ENCODE measurements at places on chromosomes 6 and 20.
A peak's percentile ranks its signal among the peaks of the same experiment; 100 is the strongest.

GRCh38 chr6:42375007-42375635 is 76.6 kb downstream of the TRERF1 start:
- no peak for DNase-seq

GRCh38 chr20:58179083-58179431 is 49.4 kb downstream of the ANKRD60 start:
- DNase-seq: no peak

- DNase-seq: no peak
These were observed 166.7 kb upstream of the ADGRB3 start for GRCh38 chr6:68468244-68468884.

- DNase-seq: no peak
These were observed 1.6 kb downstream of the FBXO5 start for GRCh38 chr6:152981219-152981618.

- DNase-seq: no peak
These were observed 24.4 kb upstream of the SLC17A3 start for GRCh38 chr6:25898289-25898977.

DNA sequence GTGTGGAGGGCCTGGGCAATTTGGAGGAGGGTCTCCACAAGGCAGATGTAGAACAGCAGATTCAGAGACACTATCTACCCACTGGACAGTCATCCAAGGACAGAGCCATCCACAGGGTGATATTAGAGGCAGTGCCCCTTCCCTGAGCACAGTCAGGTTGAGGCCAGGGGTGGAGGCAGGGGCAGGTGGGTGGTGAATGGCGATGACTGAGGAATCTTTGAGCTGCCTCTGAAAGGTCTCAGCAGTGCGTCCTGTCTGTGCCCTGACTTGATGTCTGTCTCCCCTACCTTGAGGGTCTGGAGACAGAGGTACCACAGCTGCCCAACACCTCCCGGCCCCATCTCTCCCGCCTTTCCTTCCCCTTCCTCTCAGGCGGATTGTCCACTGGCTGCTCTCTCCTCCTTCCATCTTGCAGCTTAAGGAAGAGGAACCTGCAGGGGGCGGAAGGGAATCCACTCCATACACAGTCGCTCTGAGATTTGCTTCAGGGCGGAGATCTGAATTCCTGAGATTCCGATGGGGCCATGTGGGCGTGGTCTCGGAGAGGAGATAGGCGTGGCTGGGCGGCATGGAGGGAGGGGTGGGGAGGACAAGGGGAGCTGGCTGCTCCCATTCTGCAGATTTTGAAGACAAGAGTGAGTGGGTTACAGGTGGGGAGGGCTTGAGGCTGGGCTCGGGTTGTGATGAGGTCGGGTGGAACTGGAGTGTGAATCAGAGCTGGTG is 1.7 kb downstream of the MUCL3 start:
- DNase-seq: no peak

DNA sequence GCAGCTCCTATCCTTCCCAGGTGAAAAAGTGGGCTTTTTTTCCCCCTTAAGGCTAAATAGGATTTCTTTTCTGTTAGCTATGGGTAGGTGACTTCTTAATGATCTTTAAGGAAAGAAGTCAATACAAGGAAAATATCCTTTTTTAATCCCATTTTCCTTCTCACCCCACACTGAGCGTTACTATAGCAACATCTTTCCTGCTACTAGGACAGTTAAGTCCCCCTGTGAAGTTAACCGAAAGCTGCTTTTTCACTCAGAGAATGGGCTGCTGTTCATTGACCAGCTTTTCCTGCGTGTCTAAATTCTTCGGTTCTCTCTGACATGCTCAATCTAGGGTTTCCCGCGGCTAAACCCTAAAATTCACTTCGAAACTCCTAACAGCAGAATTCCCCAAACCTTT is 173.1 kb upstream of the AGPAT4 start:
- DNase-seq: no peak

DNA sequence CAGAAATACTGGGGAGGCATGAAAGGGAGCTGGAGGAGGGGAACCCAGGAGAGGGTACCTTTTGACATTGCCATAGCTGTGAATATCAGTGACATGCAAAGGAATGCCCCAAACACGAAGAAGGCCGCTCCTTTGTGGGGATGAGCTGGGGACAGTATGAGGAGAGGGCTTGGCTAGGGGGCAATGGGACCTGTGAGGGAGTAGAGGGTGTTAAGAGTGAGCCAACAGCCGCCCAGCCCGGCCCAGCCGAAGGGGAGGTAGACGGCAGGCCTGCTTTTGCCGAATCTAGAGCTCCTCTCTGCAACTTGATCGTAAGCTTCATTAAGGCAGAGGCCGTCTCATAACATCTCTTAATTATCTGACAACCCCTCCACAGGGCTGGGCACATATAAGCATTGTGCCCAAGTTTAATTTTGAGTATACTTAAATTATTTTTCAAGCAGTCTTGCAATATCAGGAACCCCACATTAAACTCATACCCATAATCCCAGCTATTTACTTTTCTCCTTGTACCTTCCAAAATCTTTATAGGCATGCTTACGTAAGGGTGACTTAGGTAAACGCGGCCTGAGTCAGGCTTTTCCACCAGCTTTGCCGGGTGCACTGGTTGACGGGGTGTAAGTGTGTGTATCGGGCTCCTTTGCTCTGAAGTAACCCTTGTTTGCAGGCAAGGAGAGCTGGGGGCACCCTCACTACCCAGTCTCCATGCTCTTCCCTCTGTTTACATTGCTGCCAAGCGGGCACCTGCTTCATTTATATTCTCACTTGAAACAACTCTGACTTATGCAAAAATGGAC is 24.9 kb upstream of the VEGFA start:
- no peak for DNase-seq

- DNase-seq: no peak
These were observed 168.3 kb upstream of the THEMIS start for GRCh38 chr6:128069188-128069587.

- no peak for DNase-seq
These were observed 152.0 kb downstream of the UTRN start for GRCh38 chr6:144437105-144437504.

DNA sequence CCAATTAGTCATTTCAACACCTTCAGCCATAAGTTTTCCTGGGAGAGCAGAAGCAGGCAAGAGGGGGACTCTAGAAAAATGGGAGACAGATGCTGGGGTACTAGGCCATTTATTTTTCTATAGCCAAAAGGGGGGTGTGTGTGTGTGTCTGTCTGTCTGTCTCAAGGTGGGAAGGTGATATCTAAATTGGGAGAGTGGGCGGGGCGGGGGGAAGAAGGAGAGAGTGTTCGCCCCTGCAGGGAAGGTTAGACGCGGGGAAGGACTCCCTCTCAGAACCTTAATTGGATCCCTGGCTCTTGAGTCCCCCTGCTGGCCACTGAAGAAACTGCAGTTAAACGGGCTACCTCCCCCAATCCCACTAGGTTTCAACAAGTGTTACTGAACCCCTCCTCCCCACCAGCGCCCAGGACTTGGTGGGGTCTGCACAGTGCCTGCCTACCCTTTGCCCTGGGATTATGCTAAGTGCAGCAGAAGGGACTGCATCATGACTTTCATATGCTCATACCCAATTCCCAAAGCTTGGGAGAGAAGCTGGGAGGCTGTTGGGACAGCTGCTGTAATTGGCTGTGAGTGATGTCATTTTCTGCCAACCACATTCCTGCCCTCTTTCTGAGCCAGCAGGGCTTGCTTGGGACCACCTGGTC is 45.8 kb downstream of the FOXP4 start:
- peak; percentile 63 for DNase-seq

DNA sequence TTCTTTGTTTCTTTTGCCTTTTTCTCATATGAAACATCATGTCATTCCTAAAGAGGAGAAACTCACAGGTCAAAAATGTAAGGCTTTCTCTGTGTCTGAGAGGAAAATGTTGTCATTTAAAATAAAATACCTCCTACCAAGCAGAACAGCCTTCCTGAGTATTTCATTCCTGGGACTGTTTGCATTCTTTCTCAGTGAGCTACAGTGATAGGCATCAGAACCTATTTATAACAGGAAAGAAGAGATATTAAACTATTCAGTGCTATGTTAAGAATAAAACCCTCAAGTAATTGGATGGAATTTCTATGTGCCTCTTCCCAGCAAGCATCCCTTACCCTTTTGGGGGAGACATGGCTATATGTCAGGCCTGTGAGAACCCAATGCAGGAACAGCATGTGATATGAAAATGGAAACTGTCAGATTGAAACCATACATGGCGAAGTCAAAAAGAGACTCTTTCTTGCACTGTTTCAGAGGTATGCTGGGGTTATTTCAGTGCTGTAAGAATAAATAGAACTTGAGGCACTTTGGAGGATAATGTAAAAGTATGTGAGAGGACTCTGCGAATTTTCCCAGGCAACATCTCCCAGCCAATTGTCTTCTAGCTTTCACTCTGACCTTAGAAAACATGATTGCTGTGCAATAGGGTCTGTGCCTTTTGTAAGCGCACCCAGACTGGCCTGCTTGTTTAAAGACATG is 133.8 kb upstream of the CCN2 start:
- DNase-seq: no peak

DNA sequence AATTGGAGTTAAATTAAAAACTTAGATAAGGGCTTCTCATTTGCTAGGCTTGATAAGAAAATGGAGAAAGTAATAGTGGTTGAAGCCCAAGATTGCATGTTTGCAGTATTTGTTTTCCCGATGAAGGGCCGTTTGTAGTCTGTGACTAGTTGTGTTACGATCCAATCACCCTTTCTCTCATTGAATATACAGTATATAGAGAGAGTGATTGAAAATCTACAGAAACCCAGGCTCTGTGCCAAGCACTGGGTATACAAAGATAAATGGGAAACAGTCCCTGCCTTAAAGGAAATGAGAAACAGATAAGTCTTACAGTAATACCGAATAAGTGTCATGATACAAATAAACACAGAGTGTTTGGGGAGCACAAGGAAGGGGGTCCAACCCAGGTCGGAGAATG is 55.2 kb upstream of the CDKAL1 start:
- DNase-seq: no peak

- DNase-seq: no peak
These were observed 38.0 kb downstream of the SLC9A8 start for GRCh38 chr20:49850463-49851230.

DNA sequence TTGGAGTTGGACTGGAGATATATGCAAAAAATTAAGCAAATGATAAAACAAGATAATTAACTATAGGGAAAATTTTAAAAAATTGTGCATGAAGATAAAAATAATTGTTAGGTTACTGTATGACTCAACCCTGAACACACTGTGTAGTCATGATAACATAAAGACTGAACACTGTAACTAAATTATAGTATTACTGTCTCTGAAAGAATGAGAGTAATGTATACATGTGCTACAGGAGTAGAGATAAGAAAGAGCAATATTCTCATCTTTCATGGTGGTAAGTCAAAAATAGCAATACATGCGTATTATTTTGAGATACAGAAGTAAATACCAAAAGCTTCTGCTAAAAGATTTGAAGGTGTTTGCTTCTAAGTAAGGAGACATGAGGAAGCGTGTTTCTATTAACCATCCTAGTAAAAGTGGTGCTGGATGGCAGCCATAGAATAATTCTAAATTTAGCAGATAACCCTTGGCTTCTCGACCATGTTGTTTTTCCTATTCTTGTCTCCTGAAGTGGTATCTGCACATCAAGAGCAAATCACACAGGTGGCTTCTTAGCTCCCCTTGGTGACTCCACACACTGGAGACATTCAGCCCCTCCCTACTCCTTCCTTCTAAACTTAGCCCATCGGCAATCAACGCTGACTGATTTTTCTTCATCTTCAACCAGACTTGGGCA is 390.6 kb upstream of the PLCB4 start:
- DNase-seq: no peak

- no peak for DNase-seq
These were observed 18.0 kb downstream of the CDH26 start for GRCh38 chr20:59976156-59976782.

DNA sequence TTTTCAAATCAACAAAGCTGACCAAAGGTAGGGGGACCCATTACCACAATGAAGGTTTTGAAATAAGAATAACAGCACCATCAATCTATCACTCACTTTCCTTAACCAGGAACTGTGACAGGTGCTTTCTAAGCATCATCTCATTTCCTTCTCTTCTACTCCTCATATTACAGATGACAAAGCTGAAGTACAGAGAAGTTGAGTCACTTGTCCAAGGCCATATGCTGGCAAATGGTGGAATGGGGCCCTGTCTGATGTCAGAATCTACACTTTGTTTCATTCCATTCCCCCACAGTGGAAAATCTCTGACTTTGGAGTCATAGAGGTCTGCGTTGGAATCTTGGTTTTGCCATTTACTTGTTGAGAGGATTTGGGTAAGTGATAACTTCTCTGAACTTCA is 222.5 kb upstream of the LRFN2 start:
- DNase-seq: no peak

DNA sequence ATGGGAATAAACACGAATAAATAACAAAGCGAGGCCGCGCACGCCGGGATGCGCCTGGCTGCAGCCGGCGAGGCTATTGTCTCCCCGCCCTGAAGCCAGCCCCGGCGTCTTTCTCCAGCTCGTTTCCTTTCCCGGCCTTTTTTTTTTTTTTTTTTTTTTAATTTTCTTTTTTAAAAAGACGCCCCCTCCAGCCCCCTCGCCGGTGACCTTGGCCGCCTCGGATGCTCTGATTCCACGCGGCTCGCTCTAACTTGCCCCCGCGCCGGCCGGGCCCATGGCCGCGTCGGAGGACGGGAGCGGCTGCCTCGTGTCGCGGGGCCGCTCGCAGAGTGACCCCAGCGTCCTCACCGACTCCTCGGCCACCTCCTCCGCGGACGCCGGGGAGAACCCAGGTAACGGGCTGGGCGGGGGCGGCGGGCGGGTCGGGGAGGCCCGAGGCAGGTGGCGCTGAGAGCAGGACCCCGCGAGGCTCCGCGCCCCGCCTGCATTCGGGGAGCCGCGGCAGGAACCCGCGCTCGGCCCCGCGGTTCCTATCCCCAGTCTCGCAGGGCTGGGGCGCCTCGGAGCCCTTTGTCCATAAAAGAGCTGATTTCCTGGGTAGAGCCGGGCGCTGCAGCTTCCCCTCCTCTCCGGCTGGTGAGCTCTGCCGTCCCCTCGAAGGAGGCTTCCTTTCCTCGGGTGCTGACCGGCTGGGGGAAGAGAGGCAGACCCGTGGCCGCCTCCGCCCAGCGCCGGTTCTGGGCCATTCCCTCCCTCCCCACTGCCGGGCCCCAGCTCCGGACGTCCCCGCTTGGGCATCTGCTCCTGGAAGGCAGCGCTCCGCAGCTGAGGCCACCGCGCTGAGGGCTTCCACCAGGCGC is 631 bp downstream of the PHACTR3 start:
- no peak for DNase-seq
